Renal pelvis (tissue), 12 donors: ENCODE measurements at places on chromosomes 16 and 17. TPM values are rescaled to one million over a fixed set of nuclear protein-coding genes. Genes with fewer than 3 reads are reported as not detected.

GRCh38 chr17:60594734-60595133, 5.3 kb upstream of the PPM1D start:
- no peak for DNase-seq

C17orf67 gene
- polyA plus RNA-seq: 1.3 TPM

DNA sequence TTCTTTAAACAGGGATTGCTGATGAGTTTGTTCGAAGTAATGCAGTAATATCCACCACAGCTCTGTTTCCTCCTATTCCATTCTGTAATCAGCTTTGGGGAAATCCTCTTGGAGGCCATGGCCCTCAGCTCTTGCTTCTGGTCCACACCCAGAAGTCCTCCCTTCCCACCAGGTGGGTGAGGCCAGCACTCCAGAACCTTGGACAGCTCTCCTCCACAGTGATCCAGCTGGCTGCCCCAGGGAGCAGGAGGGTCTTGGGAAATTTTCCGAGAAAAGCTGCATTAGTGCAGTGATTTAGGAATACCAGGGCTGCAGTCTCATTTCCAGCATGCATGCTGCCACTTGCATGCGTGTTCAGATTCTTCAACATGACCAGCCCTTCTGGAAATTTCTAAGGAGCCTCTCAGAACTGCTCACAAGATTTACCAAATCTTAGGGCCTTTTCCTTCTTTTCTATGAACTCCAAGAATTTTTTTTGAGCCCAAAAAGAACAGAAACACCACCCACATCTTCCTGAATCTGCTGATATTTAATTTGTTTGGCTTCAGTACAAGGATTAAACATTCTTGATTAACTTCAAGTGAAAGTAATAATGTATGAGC, 4.2 kb downstream of the SMPD3 start:
- DNase-seq: peak; percentile 72

- no peak for DNase-seq
Observed at GRCh38 chr17:81302861-81303333, 7.8 kb upstream of the SLC38A10 start.

DNA sequence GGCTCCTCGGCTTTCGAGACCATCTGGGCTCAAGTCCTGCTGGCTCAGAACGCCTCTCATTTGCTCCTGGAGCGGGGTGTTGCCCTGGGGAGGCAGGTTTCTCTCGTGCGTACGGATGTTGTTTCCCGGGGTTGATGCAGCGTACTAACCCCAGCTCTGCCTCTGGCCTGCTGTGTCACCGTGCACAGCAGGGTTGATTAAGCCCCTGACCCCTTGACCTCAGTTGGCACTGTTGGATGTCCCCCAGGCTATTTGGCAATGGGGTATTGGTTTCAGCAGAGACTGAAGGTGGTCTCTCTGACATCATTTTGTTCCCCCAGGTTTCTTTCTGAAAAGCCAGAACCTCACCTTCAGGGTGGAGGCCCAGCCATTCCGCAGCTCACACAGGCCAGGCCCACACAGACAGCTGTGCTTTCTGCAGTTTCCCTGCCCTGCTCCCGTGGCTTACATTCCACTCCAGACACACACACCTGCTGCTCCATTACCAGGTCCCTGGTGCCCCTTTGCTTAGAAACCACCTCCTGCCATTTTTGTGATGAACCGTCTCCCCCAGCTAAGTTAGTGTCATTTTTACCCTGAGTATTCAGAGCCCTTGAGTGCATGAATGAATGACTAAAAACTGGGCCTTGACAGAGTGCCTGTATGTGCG, 233.5 kb downstream of the CCDC182 start:
- DNase-seq: no peak
